Activated CD8-positive, alpha-beta memory T cell treated with anti-CD3 and anti-CD28 coated beads for 24 hours (primary cell): ENCODE measurements at places on chromosomes 12 and 14.

DNA sequence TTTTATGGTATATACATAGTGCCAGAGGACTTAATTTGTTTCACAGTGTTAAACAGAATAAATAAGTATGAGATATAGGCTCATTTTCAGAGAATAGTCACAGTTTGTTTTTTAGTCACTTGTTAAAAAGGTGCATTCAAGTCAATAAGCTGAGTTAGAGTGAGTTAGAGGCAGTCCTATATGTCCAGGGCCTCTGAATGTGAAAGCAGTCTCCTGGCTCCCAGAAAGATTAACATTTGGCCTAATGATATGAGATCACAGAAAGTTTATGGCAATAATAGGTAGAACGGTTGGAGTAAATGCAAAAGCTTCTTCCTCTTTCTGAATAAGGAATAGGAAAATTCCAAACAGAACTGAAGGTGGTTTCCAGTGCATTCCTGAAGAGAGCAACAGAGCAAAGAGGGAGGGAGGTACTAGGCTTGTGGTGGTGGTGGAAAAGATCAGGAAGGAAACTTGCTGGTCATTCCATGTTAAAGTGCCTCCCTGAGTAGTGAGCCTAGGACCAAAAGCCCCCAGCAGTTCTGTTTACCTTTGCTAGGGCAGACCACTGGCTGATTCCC is 54.4 kb downstream of the SLC38A4 start:
- DNase-seq = no peak

DNA sequence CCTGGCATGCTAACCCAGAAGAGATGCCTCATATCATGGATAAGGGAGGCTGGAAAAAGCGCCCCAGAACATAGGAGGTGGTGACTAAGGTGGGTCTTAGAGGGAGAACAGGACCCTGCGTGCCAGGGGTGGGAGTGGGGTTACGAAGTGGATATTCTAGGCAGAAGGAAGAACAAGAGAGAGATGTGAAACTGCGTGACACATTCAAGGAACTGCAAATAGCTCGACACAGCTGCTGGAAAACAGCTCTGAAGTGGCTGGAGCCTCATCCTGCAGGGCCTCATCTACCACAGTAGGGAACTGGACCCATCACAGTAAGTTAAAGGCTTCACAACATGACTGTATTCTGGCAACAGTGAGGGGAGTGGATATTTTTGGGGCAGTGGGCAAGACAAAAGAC is 61.1 kb downstream of the RNF34 start:
- DNase-seq = no peak

DNA sequence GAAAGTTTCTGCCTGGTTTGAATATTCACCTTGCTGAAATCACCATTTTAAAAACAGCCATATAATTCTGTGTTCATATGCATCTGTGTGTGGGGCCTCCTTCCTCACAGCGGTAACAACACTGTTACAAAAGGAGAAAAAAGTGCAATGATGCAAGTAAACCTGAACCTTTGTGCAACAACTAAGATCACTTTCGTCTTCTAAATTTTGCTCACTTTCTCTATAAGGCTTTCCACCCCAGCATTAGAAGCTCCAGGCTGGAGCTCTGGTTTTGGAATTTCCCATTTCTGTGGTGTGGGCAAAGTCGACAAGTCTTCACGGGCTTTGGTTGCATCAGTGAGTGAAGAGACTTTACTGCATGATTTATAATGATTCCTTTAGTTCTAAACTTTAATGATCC is 18.4 kb downstream of the FGD6 start:
- DNase-seq = no peak

DNA sequence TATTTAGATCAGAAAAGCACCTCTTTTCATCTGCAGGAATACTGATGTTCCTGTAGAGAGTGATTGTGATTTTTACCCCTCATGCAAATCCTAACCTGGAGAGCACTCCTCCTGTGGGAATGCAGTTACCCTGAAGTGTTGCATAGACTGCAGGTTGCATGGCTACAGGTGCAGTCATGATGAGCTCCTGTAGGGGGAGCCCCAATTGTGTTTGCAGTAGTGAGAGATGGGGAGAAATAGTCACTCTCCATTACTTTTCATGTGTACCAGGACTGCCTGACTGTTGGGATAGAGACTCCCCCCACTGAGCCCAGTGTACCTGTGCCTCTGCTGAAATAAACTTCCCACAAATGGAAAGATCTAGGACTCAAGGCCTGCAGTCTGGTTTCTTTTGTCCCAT is 1086.5 kb downstream of the SLC6A15 start:
- DNase-seq = no peak

DNA sequence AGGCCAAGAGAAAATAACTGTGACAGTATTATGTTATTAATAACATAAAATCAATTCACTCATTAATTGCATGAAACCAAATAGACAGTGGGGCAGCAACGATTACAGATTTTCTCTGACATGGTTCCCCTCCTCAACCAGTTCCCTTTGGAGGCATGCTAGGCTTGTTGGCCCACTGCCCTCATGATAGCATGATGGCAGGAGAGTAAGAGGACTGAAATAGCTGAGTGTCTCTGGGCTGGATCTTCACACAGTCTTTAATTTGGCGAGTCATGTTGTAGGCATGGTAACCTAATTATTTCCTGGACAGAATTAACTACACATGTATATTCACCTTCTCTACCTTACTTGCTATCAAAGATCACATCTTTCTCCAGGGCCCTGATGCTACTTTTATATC is 266.2 kb upstream of the PELI2 start:
- no peak for DNase-seq

GRCh38 chr12:89494411-89495231 is 30.0 kb downstream of the GALNT4 start:
- peak; percentile 72 for DNase-seq
